Activated CD8-positive, alpha-beta T cell treated with anti-CD3 and anti-CD28 coated beads for 36 hours (primary cell): ENCODE measurements at places on chromosomes 1 and 21. TPM values are rescaled to one million over a fixed set of nuclear protein-coding genes. Genes with fewer than 3 reads are reported as not detected.

- no peak for DNase-seq
Measured at GRCh38 chr1:41490911-41491310, 6.4 kb upstream of the EDN2 start.

- no peak for DNase-seq
Measured at GRCh38 chr1:31961536-31961935, 23.4 kb upstream of the PTP4A2 start.

LIN9 gene
- total RNA-seq: 11.3 TPM

GRCh38 chr1:10514490-10515235 is 39.9 kb downstream of the PEX14 start:
- no peak for DNase-seq

- DNase-seq: no peak
Measured at GRCh38 chr1:7393136-7393535, 378.0 kb upstream of the VAMP3 start.

DNA sequence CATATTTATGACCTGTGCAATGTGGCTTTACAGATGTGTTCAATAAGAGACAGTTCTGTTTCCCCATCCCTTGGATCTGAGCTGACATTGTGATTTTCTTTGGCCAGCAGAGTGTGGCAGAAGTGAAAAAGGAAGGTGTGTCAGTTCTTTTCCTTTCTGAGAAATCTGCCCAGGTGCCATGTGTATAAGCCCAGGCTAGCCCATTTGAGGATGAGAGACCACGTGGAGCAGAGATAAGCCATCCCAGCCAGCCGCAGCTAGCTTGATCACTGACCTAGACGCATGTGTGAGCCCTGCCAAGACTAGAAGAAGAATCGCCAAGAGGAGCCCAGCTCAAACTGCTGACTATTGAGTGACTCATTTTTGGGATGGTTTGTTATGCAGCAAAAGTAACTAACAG is 127.8 kb downstream of the KCNJ6 start:
- no peak for DNase-seq

DNA sequence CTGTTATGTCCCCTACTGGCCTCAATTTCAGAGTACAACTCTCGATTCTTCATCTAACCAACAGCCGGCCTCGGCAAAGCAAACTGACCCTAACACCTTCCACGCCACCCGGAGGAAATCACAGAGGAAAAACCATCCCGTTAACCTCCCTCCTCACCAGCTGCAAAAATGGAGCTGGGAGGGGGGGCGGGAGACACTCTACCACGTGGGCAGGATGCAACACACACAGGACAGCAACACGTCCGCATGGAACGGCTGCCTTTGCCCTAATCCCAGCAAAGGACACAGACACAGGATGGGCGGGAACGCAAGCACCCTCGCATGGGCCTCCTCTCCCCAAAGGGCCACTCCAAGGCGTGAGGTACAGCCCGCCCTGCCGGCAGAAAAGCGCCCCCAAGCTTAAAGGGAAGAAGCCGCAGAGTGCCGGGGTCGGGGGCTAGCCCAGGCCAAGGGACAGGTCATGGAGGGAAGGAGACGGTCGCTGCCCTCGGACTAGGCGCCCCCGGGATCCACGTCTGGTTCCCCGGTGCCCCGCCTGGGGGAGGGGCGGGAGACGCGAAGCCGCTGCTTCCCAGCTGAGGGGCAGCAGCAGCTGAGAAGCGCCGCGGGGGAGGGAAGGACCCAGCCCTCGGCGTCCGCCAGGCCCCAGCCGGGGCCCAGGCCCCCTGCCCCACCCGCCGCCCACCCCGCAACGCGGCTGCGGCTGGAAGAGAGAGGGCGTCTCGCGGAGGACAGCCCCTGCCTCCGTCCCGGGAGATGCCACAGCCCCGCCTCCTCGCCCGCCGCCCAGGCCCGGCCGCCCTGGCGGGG is 590 bp downstream of the FOXJ3 start:
- peak; percentile 50 for DNase-seq

SLC6A9 gene
- total RNA-seq: 7.4 TPM

STIL gene
- 24.5 TPM for total RNA-seq

DNA sequence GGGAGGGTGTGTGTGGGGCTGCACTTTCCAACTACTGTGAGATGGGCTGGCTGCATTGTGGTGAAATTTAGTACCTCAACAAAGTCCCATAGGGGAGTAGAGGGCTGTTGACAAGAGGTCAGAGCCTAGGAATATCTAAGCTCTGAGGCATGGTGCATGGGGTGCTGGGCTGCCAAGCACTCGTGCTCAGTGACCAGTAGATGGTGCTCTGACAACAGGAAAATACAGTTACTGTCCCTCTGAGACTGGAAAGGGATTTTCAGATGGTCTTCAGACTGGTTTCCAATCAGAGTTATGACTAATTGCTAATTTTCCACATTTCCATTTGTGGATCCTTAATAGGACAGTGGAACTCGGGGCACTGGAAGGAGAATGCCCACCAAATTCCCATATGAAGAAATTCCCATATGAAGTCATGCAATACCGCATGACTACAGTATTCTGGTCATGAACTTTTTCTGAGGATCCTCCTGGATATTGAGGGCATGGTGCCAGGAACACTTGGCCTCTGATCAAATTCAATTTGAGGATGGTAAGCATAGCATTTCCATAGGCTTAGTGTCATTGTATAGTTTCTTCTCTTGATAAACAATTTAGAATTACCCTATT is 4.1 kb upstream of the CACNA1E start:
- peak; percentile 38 for DNase-seq

- no peak for DNase-seq
Measured at GRCh38 chr1:242199776-242200458, 201.0 kb upstream of the MAP1LC3C start.

IFI44 gene
- total RNA-seq: 38.4 TPM

VASH2 gene
- 0.11 TPM for total RNA-seq
